ENCODE measurements at places on chromosomes 12 and 14.

- DNase-seq, result no peak
These were observed 25.1 kb downstream of the TESPA1 start for GRCh38 chr12:54959291-54960018.

GRCh38 chr12:51621156-51621922 lies 30.3 kb downstream of the SCN8A start:
- DNase-seq, result no peak

DNA sequence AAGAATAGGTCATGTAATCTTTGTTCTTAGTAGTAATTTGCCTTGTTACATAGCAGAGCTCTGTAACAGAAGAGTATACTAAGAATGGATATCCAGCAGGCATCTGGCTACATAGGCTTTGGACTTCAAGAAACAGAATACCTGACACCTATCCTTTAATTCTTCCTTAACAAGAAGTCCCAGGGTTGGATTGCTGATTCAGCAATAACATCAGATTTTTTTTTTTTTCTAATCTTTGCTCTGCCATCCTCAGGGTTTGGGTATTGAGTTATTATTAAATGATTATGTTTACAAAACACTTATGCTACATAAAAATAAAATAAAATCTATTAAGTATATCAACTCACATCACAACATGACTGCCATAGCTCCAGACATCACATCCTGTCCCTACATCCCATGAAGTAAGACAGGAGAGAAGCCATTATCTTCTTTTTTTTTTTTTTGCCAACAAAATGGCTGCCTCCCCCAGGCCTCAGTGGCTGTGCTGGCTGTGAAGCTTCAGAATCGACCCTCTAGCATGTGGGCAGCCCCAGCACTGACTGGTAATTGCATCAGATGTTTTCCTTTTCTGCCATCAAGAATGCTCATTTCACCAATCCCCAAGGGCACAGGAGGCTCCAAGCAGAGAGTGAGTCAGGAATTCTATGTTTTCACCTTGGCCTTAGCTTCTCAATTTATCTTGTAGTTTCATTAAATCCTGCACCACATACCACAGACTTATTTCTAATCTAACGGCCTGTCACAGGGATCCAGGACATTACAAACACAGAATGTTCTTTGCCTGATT lies 186.2 kb downstream of the DICER1 start:
- DNase-seq, result no peak

- DNase-seq, result no peak
These were observed 3.0 kb downstream of the ETV6 start for GRCh38 chr12:11652351-11653040.

- no peak for DNase-seq
These were observed 70.8 kb upstream of the IGF1 start for GRCh38 chr12:102551186-102551585.

DNA sequence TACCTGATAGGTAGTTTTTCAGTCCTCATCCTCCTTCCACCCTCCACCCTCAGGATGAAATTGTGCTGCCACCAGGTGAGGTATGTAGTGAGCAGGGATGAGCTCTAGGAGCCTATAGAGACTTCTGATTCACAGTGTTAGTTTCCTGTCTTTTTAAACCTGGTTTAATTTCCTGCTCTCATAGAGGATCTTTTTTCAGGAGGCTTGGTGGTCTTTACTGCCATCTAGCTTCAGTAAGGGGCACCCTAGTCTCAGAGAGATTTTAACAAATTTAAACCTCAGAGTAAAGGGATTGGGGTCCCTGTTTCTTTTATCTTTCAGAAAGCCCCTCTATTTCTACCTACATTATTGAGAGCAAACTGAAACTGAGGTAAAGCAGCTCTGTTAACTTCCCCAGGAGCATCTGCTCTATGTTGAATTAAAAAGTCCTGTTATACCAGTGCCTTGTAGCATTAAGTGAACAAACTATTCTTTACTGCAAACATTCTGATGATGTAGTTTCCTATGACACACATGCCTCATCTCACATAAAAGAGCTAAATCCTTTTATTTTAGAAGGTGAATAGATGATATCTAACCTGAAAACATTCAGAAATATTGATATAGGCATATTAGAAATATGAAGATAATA lies 172.2 kb upstream of the DDHD1 start:
- DNase-seq, result no peak

DNA sequence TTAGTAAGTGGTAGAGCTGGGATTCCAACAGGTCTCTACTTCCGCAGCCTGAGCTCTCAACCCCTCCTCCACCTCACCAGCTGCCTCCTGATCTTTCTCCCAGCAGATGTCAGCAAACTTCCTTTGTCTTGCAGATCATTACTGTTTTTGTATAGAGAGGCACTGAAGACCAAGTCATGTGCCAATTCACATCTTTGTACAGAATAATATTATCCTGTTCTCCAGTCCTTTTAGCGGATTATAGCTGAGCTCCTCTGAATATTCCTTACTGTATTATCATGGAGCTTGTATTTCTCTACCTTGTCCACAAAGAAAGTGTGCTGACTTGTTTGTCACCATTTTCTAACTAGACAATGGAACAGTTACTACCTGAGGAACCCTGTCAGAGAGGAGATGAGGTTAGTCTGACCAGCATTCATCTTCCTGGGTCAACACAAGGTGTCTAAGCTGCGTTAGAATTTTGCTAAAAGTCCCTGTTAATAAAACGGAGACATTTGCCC lies 142.3 kb upstream of the ARHGAP5 start:
- no peak for DNase-seq

- DNase-seq, result no peak
These were observed 97.3 kb downstream of the ESR2 start for GRCh38 chr14:64196814-64197411.

DNA sequence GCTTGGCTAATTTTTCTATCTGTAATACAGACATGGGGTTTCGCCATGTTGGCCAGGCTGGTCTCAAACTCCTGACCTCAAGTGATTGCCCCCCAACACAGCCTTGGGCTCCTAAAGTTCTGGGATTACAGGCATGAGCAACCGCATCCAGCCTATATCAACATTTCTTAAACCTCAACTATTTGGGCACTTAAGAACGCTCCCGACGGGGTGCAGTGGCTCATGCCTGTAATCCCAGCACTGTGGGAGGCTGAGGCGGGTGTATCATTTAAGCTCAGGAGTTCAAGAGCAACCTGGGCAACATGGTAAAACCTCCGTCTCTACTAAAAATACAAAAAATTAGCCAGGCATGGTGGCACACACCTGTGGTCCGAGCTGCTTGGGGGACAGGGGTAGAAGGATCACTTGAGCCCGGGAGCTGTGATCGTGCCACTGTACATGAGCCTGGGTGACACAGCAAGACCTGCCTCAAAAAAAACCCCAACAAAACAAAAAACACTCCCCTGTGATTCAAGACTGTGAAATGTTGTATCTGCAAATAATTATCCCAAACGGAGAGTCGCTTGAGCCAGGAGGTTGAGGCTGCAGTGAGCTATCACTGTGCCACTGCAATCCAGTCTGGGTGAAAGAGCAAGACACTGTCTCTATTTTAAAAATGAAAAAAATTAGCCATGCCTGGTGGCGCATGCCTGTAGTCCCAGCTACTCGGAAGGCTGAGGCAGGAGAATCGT lies 21.5 kb downstream of the PPTC7 start:
- no peak for DNase-seq
